GM03348 (cell line): ENCODE measurements at places on chromosomes 2 and 18.

- peak; percentile 47 for DNase-seq
Measured at GRCh38 chr2:207558079-207558491, 28.3 kb downstream of the CREB1 start.

DNA sequence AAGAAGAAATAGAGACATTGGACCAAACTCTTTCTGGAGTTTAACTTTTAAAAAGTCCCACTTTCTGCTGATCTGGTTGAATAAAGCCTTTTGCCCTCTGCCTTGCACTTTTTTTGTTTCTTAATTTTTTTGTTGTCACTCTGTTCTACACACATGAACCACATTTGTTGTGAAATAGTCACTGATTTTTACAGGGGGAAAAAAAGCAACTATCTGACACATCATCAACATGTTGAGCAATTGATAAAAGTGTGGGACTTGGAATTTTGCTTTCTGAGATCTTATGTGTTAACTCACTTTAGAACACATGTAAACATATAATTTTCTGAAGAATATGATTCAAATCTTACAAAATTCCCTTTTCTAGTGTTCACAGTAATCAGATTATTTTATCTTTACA lies 414.8 kb upstream of the FIGN start:
- DNase-seq: no peak

GRCh38 chr2:155266583-155266982 lies 568.1 kb downstream of the KCNJ3 start:
- no peak for DNase-seq

DNA sequence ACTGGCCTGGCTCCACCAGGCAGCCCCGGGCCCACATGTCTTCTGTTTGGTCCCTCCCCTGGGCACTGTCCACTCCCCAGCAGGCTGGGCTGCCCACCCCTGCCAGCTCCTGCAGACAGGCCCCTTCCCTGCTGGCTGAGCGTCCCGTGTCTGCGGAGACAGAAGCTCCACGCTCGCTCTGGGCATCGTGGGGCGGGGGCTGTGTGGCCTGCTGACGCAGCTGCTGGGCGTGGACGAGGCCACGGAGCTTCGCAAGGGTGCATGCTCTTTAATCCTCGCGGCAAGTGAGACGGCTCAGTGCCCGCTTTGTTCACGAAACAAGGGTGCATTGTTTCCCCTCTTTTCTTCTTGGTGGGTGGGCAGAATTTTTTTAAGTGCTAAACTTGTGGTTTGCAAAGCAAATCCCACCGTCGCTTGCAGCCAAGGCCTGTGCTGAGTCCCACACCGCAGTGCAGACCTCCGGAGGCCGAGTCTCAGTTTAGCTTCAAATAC lies 132.8 kb upstream of the CTDP1 start:
- no peak for DNase-seq

- peak; percentile 37 for DNase-seq
Measured at GRCh38 chr18:49030692-49031443, 80.1 kb upstream of the SMAD7 start.

DNA sequence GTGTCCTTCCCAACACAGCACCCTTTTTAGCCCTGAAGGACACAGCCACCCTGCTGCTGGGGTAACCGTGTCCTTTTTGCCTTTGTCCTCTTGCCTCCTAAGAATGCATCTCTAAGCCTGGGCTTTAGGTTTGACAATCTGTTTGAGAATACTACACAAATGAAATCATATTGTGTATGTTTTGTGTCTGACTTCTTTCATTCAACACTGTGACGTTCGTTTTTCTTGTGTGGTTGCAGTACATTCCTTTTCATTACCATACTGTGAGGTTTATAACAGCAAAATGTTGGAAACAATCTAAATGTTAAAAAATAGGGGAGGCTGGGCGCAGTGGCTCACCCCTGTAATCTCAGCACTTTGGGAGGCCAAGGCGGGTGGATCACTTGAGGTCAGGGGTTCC lies 11.2 kb downstream of the ASPRV1 start:
- no peak for DNase-seq

DNA sequence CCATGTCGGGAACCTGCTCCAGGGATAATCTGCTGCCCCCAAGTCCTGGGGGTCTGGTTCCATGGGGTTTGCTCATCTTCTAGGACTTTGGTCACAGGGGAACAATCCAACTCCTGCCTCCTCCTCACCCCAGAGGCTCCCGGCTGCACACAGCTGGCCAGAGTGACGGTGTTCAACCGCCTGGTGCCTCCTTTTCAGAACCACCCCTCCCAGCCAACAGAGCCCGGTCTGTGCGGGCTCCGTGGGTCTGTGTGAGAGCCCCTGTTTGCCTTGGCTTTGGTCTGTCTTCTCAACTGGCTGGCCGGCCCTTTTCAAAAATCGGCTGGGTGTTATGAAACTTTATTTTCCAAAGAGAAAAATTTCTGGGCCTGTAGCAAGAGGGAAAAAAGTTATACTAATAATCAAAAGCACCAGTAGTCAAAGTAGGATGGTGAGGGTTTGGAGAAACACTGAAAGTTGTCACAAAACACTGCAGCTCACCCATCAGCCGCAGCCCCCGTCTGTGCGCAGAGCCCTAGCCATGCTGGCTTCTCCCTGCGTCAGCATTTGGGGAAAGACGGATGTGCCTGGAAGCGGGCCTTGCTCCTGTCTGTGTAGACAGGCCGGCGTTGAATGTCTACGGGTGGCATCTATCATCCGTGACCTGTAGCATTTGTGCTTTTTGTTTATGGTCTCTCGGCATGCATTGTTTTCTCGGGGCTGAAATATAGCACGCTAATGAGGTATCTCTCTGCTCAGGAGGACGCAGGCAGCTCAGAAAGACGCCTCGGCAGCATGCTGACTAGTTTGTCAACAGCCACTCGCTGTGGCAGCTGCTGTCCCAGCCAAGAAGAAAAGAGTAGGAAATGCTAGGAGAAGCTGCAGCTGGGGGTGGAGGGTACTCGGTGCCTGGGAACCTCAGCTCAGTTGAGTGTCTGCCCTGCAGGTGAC lies 138.6 kb downstream of the GLI2 start:
- no peak for DNase-seq

DNA sequence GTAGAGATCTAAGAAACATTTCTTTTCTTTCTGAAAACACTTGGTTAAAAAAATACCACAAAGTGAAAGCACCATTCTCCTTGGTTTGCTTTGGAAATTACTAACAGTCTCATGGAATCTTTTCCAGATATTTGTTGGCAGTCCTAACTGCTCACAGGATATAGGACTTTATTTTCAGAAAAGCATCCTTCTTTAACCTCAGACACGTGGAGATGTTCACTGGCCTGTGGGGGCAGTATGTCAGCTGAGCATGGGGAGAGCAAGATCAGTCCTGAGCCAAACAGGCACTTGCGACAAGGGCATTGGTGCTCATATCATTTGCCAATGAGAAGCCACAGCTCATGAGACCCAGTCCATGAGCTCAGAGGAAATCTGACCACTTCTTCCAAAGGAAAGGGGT lies 371.9 kb downstream of the NBAS start:
- DNase-seq: peak; percentile 27

DNA sequence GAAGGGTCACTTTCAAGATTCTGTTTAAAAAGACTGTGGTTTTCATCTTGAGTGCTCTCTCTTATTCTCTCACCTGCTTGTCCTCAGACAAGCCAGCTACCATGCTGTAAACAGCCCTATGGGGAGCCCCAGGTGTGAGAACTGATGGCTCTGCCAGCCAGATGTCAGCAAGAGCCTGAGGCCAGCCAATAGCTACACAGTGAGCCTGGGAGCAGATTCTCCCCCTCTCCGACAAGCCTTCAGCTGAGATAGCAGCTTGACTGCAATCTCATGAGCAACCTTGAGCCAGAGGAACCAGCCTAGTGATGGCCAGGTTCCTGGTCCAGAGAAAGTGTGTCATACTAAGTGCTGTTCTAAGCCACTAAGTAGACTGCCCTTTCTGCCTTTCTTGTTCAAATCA lies 272.1 kb downstream of the NAPG start:
- DNase-seq: no peak

- DNase-seq: peak; percentile 13
Measured at GRCh38 chr2:171893196-171893823, 734 bp downstream of the SLC25A12 start.

GRCh38 chr18:10139783-10140410 lies 226.1 kb downstream of the VAPA start:
- peak; percentile 81 for DNase-seq

DNA sequence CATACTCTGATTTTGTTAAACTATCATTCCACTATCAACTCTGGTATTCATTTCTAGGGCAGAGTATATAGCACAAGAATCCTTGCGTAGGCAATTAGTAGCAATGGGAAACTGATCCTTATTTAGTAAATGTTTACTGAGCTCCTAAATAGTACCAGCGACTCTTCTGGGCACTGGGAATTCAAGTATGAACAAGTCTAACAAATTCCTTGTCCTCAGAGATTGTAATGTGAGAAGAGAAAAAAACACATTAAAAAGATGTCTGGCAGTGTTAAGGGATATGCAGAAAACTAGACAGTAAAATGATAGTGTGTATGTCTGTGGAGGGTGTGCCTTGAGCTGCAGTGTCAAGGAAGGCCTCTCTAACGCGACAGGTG lies 721 bp downstream of the METTL5 start:
- DNase-seq: no peak

DNA sequence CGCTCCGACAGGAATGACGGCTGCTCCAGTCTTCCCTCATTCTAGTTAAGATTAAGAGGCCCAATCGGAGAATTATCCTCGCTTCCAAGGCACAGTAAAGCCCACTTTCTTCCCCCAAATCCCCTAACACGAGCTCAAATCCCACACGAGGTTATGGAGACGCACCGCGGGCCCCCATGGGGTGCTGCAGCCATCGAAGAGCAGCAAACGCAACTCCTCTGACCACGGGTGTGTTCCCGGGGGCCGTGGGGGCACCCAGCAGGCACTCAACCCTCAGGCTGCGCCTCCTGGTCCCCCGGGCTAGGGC lies 446 bp downstream of the COPS9 start:
- DNase-seq: no peak

GRCh38 chr2:51000849-51001617 lies 30.9 kb downstream of the NRXN1 start:
- DNase-seq: no peak

DNA sequence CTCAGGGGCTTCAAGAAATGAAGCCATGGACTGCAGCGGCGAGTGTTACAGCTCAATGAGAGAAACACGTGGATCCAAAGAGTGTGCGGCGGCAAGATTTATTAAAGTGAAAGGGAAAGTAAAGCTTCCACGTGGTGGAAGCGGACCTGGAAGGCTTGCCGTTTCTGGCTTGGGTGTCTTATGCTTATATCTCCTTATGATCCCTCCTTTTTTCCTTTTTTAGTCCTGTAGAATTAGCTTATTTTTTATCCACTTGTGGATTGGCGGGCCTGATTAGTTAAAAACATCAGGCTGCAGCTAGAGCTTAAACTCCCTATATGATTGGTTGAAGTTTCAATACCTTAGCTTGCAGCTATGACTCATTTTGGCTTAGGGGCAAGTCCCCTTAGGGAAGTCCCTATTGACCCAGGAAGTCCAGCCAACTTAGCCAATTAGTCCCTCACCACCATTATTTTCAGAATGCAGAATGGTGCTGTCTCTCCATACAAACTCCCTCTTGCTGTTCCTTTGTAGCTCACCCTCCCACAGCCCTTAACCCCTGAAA lies 11.6 kb upstream of the HNMT start:
- no peak for DNase-seq
